ENCODE measurements at places on chromosomes 11 and 22.

DNA sequence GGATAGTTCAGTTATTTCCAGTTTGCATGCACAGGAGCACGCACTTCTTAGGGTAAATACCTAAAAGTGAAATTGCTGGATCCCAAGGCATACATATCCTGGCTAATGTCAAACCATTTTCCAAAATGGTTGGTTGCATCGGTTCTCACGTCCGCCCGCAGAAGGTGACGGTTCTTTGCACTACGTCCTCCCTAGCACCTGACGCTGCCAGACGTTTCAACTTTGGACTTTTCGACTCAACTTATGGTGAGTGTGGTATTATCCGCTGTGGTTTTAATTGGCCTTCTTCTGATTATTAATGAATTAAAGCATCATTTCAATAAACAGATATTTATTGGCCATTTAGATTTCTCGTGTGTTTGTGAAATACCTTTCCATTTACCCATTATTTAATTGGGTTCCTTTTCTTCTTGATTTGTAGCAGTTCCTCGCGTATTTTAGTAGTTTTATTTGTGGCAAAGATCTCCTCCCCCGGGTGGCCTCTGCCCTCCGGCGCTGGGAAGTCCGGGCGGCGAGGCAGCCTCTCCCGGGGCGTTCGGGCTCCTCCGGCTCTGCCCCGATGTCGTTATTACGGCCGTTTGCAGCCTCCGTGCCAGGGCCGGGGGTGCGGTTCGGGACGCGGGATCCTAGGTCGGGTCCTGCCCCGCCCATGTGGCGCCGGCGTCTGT is at the start of gene JHY:
TSS of gene JHY (plus strand) at position 571 of the 668 bp plus-strand sequence. CDS start 3,091 bp downstream, outside the sequence.
- no peak for DNase-seq

DNA sequence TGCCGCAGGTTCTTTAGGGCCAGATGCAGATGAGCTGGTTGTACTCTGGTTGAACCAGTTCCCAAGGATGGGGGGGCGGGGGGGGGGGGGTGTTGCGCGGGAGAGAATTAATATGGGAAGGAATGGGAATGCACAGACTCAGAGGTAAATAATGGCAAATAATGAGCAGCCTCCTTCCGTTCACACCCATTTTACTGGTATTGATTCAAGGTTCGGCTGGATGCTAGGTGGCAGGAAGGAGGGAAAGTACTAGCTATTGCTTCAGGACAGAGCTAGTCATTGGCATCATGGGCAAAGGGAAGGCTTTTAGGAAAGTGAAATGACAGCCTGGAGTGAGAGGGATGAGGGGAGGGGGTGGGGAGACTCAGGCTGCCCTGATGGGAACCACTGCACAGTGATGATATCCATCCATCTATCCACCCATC is at the start of gene VSTM5:
TSS of gene VSTM5 (minus strand) at position 25 of the 425 bp plus-strand sequence. CDS start 116 bp downstream, outside the sequence.
- DNase-seq, result no peak

GRCh38 chr22:18024276-18024939 is at the start of gene MICAL3:
Gene MICAL3 (minus strand): TSS chr22:18024561. CDS start chr22:17906812, 117,749 bp downstream.
- DNase-seq, result no peak

DNA sequence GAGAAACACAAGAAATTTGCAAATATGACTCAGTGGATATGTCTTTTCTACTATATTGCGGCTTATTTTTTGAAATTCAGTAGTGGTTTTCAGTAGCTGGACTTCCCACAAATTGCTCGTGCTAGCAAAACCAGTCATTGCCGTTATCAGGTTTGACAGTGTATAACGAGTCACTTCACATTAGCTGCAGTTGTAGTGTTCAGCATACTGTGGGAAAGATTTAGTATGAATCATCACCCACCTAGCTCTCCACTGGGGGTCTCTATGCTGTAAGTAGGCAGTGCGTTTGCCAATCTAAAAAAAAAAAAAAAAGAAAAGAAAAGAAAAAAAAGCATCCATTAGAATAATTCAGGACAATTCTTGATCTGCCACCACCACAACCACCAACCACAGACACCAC is 1318.9 kb downstream of the LRRC4C start:
- no peak for DNase-seq

- no peak for DNase-seq
These were observed 133 bp downstream of the MYH9 start for GRCh38 chr22:36387709-36387958.

DNA sequence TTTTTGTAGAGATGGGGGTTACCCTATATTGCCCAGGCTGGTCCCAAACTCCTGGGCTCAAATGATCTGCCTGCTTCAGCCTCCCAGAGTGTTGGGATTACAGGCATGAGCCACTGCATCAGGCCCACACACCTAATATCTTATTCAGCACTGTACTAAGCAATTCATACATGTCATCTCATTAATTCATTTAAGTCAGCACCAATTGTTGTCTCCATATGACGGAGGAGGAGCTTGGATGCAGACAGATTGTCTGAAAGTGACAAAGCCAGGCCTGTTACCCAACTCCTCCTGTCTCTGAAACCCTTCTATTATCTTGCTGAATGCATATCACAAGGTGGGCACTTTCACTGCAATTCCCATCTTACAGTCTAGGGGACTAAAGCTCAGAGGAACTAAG is 57.5 kb upstream of the ALX4 start:
- DNase-seq, result no peak

GRCh38 chr11:13831696-13832095 is 130.8 kb upstream of the SPON1 start:
- DNase-seq, result no peak
